ENCODE measurements at places on chromosomes 3 and 15. TPM values are rescaled to one million over a fixed set of nuclear protein-coding genes. Genes with fewer than 3 reads are reported as not detected.

The DGKG gene
- not detected for total RNA-seq

The RGMA gene
- 2.0 TPM for total RNA-seq

The ITIH1 gene
- 120 TPM for total RNA-seq

The SEMA5B gene
- total RNA-seq = 1.4 TPM

The CYP1A2 gene
- not detected for total RNA-seq

The CCR3 gene
- not detected for total RNA-seq

DNA sequence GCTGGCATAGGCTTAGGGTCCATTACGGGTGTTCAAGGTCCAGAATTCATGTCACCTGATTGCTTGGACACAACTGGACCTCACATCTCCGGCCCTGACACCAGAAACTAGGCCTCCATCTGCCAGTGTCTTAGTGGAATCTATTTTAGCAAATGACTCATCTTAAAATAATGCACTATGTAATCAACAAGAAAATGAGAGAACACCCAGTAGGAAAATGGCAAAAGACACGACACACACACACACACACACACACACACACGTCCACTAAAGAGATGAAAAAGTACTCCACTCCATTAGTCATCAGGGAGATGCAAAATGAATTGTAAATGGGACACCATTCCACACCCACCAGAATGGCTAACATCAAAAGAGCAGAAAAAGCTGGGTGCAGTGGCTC, 11.2 kb downstream of the APBA2 start:
- H3K36me3 ChIP-seq = no peaks in the 10 kb centered on the region
- no peak overlapping the region for H3K4me3 ChIP-seq
- no peaks in the 10 kb centered on the region for H3K4me1 ChIP-seq
- H3K27ac ChIP-seq = no peak overlapping the region
- no peaks in the 10 kb centered on the region for H3K27me3 ChIP-seq

GRCh38 chr3:52041118-52041731, 15.1 kb downstream of the DUSP7 start:
- no peaks in the 10 kb centered on the region for H3K27me3 ChIP-seq
- no peaks in the 10 kb centered on the region for H3K36me3 ChIP-seq
- H3K4me1 ChIP-seq = peaks cover 17% of the 10 kb centered on the region
- H3K4me3 ChIP-seq = no peak overlapping the region

DNA sequence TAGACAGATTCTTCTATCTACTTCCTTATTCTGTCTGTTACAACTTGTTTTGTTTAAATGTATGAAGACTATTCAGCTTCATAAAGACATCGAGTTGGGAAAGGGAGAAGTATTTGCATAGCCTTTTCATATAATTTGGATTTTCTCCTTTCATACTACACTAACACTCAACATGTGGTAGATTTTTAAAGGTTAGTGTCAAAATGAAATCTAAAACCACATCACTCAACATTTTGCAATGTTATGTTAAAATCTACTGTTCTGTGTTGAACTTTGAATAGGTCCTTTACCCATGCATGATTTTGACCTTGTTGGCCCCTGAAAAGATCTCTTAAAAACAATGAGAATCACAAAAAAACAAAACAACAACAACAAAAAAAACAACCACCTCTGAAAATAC, 860.9 kb downstream of the ROBO1 start:
- H3K27me3 ChIP-seq = no peaks in the 10 kb centered on the region
- no peak overlapping the region for H3K4me3 ChIP-seq
- no peaks in the 10 kb centered on the region for H3K36me3 ChIP-seq

- H3K27me3 ChIP-seq = no peaks in the 10 kb centered on the region
- H3K36me3 ChIP-seq = no peaks in the 10 kb centered on the region
- H3K27ac ChIP-seq = peak overlapping the region; percentile 8
- no peak overlapping the region for H3K4me3 ChIP-seq
- DNase-seq = no peak
Observed at GRCh38 chr15:74007820-74008371, 13.4 kb downstream of the PML start.

DNA sequence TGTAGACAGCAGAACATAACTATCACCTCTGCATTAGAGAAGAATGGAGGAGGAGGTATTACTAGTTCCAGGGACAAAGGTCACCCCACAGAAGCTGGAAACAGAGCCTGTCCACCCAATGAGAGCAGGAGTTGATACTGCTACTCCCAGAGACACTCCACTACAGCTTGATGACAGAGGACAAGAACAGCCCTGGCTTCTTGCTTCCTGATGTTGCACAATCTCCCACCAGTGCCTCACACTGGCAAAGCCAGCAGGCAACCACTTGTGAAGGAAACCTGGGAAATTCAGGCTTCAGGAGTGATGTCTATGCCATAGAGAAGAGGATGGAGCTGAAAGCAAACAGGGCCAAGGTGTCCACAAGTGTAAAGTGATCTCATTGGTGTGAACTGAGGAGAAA, 78.0 kb upstream of the POU1F1 start:
- no peaks in the 10 kb centered on the region for H3K36me3 ChIP-seq
- H3K27me3 ChIP-seq = no peaks in the 10 kb centered on the region
- no peak overlapping the region for H3K27ac ChIP-seq
- H3K4me1 ChIP-seq = no peaks in the 10 kb centered on the region

DNA sequence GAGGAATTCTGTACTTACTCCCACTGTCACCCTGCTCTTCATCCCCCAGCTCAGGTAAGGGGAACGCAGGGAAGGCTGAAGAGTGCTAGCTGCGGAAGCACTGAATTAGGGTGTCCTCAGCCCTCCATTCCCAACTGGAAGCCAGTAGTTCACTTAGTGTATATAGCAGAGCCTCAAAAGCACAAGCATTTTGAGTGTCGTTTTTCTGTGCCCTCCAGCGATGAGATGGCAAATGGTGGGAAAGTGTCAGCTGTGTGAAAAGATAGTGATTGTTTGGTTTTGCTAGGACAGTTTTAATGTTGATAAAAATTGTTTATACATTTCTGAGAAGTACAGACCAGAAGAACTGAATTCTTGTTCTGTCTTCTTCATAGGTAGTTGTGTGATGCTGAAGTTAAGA, 10.8 kb downstream of the MRPS22 start:
- no peak for DNase-seq
- no peaks in the 10 kb centered on the region for H3K27me3 ChIP-seq
- no peak overlapping the region for H3K27ac ChIP-seq
- no peak overlapping the region for H3K4me3 ChIP-seq
- H3K4me1 ChIP-seq = no peaks in the 10 kb centered on the region

- no peaks in the 10 kb centered on the region for H3K27me3 ChIP-seq
- H3K36me3 ChIP-seq = no peaks in the 10 kb centered on the region
- no peak overlapping the region for H3K4me3 ChIP-seq
- no peak for DNase-seq
Observed at GRCh38 chr15:25182736-25183445, 228.1 kb downstream of the SNRPN start.

DNA sequence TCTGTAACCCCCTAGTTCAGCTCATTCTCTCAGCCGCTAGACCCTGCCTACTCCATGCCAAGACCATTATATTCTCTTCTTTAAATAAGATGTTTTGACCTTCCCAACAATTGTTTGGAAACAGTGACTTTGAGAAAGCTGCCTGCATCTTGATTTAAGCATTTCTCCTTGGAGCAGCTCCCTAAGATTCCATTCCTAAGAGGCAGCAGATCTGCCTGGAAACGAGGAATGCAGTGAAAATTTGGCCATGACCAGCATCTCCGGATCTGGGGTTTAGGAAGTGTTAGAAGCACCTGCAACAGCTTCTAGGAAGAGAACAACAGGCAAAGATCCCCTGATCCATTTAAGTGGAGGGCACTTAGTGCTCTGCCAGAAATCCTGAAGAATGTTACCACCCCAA, 235.7 kb downstream of the NTRK3 start:
- no peak for DNase-seq
- H3K4me3 ChIP-seq = no peak overlapping the region
- no peaks in the 10 kb centered on the region for H3K4me1 ChIP-seq

- H3K27ac ChIP-seq = peak overlapping the region; percentile 71
- H3K4me1 ChIP-seq = peaks cover 34% of the 10 kb centered on the region
- H3K36me3 ChIP-seq = no peaks in the 10 kb centered on the region
Observed at GRCh38 chr3:55626279-55626665, 139.2 kb upstream of the WNT5A start.

DNA sequence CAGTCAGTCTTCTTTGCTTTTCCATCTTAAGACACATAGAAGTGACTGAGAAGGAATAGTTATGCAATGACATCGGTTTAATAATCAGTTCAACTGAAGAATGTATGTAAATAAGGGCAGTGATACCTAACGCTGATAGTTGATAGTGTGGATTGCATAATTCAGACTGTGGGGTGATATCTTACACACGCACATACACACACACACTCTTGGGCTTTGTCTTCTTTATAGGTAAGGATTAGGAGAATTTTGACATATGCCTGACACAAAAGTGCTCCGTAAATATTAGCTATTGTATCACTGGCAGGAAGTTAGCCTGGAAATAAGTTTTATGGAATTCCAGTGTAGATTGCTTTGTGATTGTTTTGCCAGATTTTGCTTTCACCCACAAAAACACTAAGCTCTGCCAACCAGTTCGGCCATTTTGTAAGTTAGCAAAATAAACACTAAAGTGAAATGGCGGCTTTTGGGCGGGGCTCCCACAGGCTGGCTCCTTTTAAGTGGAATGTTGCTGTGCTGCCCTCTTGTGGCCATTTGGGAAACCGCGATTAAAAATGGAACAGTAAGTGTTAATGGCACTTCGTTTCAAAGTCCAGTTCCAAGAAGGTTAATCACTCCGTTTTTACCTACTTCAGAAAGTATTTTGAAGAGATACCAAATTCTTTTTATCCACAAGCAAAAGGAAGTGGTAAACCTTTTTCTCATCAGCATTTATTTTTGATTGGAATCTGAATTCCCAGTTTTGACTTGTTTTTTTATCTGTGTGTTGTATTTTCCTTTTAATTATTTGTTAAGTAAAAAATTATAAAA, 17.7 kb downstream of the CHD2 start:
- peak; percentile 96 for DNase-seq
- H3K27ac ChIP-seq = peak overlapping the region; percentile 91
- H3K36me3 ChIP-seq = no peaks in the 10 kb centered on the region
- peaks cover 71% of the 10 kb centered on the region for H3K4me1 ChIP-seq
- no peak overlapping the region for H3K4me3 ChIP-seq
- no peaks in the 10 kb centered on the region for H3K27me3 ChIP-seq
